SJSA1 (cell line): ENCODE measurements at places on chromosomes 5 and 9. TPM values are rescaled to one million over a fixed set of nuclear protein-coding genes. Genes with fewer than 3 reads are reported as not detected.

GRCh38 chr5:15774632-15775031, 274.7 kb downstream of the FBXL7 start:
- no peak overlapping the region for H3K27ac ChIP-seq
- no peak for DNase-seq
- H3K4me1 ChIP-seq: no peaks in the 10 kb centered on the region
- H3K27me3 ChIP-seq: no peaks in the 10 kb centered on the region
- no peak overlapping the region for H3K4me3 ChIP-seq
- H3K36me3 ChIP-seq: no peaks in the 10 kb centered on the region

GRCh38 chr9:116234081-116234480, 80.5 kb downstream of the PAPPA start:
- peak; percentile 93 for DNase-seq
- peak overlapping the region; percentile 75 for H3K27ac ChIP-seq
- H3K27me3 ChIP-seq: no peaks in the 10 kb centered on the region
- peaks cover 39% of the 10 kb centered on the region for H3K4me1 ChIP-seq

- peaks cover 39% of the 10 kb centered on the region for H3K36me3 ChIP-seq
- H3K27me3 ChIP-seq: no peaks in the 10 kb centered on the region
- H3K4me3 ChIP-seq: no peak overlapping the region
- H3K27ac ChIP-seq: no peak overlapping the region
These were observed 61.6 kb downstream of the NNT start for GRCh38 chr5:43664501-43665040.

Gene NR6A1
- total RNA-seq: 0.88 and 1.0 TPM in 2 replicates

Gene PCDHA9
- under 0.01 TPM in 1 of 2 replicates, not detected in the other for total RNA-seq

Gene C7
- not detected in 2 replicates for total RNA-seq

Gene PCDHA1
- total RNA-seq: not detected in 2 replicates
